CD14-positive monocyte (primary cell): ENCODE measurements at places on chromosomes 3 and 15.

DNA sequence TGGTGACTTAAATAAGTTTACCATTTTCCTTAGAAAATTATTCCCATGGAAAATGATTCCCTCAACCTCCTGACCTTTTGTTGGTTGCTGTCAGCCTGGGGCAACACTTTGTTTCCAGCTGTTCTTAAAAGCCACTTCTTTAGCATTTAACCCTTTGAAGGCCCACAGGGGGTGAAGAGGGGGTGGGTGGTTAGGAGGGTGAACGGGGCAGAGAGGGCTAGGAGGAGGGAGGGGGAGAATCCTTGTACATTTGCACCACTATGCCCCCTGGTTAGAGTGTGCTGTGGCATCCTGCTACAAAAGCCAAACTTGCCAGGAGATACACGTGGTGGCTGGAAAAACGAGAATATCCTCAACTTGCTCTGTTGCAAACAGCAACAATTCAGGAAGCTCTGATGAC lies 273.2 kb upstream of the RGMA start:
- no peak overlapping the region for H3K4me3 ChIP-seq
- peaks cover 8% of the 10 kb centered on the region for H3K27me3 ChIP-seq
- no peak overlapping the region for H3K27ac ChIP-seq
- no peaks in the 10 kb centered on the region for H3K36me3 ChIP-seq

DNA sequence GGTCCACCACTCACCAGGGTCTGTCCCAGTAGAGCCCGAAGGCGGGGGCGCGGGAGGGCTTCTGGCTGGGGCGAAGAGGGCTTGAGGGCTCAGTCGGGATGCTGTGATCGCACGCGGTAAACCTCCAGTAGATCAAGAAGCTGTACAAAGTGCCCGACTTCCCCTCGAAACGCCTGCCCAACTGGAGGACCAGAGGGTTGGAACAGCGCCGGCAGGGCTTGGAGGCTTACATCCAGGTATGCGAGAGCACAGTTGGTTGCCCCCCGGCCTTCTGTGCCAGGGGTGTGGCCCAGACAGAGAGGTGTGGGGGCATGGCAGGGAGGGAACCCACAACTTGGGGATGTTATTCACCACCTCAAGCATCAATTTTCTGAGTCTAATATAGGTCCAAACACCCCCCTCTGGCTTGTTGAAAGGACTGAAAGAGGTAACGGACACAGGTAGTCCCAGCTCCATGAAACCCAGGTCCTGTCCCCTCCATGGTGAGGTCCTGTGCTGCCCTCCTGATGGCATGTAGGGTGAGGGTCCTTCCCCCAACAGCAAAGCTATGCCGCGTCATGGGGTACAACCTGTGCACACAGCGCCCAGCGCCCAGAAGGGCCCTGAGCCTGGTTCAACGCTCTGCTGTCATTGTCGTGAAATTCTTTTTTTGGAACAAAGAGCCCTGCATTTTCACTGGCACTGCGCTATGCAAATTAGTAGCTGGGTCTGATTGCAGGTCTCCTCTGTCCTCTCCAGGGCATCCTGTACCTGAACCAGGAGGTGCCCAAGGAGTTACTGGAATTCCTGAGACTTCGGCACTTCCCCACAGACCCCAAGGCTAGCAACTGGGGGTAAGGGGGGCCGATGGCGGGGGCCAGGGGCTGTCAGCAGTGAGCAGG lies 1.2 kb downstream of the SNX22 start:
- H3K4me1 ChIP-seq: peaks cover 47% of the 10 kb centered on the region
- H3K4me3 ChIP-seq: peak overlapping the region; percentile 69
- no peak overlapping the region for H3K27ac ChIP-seq
- DNase-seq: peak; percentile 13
- peaks cover 17% of the 10 kb centered on the region for H3K27me3 ChIP-seq

GRCh38 chr15:57651445-57651844 lies 55.1 kb upstream of the POLR2M start:
- no peaks in the 10 kb centered on the region for H3K4me1 ChIP-seq
- no peak overlapping the region for H3K4me3 ChIP-seq
- H3K27me3 ChIP-seq: no peaks in the 10 kb centered on the region
- no peak overlapping the region for H3K27ac ChIP-seq
- H3K36me3 ChIP-seq: no peaks in the 10 kb centered on the region
- no peak for DNase-seq

GRCh38 chr15:57445872-57446271 lies 69.6 kb downstream of the CGNL1 start:
- no peak for DNase-seq
- peaks cover under 1% of the 10 kb centered on the region for H3K4me1 ChIP-seq
- no peaks in the 10 kb centered on the region for H3K27me3 ChIP-seq
- H3K4me3 ChIP-seq: no peak overlapping the region

DNA sequence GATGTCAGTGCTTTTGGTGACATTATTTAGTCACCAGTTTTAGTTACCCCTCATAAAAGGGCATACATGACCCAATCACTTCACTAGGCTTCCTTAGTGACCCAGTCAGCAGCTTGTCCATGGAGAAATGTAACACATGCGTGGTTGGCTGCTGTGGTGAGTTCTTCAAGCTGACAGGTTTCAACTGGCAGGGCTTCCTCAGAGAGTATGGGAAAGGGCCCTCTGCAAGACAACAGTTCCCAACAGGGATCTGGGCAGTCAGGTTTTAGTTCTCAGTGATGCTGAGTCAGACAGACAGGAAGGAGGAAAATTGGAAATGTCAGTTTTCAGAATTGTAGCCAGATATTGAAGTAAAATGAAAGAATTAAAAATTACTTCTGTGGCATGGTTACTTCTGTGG lies 282.5 kb downstream of the TBL1XR1 start:
- H3K4me1 ChIP-seq: no peaks in the 10 kb centered on the region
- H3K4me3 ChIP-seq: no peak overlapping the region
- no peak for DNase-seq
